IPS DF 19.7 (cell line): ENCODE measurements at places on chromosomes 1 and 21.

GRCh38 chr1:43914576-43915525, 18.8 kb upstream of the ARTN start:
- no peak for DNase-seq

GRCh38 chr1:93960641-93961147, 51.5 kb upstream of the GCLM start:
- no peak for DNase-seq

DNA sequence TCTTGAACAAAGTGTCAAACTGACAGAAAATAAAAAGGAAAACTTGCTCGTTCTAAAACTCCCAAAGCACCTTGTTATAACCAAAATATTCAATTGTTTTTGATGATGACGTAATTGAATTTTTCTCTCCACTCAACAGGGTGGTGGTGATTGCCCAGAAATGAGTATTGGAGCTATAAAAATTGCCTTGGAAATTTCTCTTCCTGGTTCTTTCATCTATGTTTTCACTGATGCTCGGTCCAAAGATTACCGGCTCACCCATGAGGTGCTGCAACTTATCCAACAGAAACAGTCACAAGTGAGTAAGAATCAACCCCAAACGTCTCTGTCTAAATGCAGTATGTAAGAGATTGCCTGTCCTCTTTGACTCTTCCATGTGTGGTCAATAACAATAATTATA, 130.1 kb downstream of the HMCN1 start:
- DNase-seq, result no peak

- DNase-seq, result no peak
Measured at GRCh38 chr1:239516579-239516978, 130.2 kb downstream of the CHRM3 start.

DNA sequence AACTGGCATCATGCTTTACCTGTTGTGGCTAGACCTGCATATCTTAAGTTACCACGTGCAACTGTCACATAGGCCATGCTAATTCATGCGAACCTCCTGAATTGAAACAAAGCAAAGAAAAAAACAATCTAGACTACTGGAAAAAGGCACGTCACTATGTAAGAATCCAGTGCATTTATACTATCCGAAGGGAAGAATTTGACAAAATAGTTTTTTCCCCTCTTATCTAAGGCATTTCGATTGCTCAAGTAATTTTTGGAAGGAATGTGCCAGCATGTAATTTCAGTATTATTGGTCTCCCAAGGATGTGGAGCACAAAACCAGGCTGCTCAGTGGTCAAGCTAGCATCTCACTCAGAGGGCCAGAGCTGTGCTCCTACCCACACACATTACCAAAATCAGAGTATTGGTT, 31.5 kb upstream of the C1orf198 start:
- DNase-seq, result no peak

DNA sequence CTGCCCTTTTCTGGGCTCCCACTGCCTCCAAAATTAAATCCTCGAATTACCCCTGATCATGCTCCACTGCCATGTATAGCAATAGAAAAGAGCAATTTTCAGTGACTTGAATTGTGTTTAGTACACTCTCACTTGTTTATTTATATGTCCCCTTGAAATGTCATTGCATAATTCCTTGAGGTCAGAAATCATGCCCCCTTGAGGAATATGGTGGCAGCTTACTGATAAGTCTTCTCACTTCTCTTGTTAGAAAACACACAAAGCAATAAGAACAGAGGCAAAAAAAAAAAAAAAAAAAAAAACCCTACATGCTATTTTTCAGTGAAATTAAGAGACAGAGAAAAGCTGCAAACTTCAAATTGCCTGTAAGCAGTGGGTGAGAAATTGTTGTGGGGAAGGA, 37.5 kb downstream of the GPR88 start:
- no peak for DNase-seq
